ENCODE measurements at places on chromosomes 6 and 20.

GRCh38 chr6:146544616-146545182 is 1.1 kb downstream of the RAB32 start:
- no peak for DNase-seq

GRCh38 chr6:125944434-125944816 is 12.1 kb upstream of the HINT3 start:
- DNase-seq: no peak

DNA sequence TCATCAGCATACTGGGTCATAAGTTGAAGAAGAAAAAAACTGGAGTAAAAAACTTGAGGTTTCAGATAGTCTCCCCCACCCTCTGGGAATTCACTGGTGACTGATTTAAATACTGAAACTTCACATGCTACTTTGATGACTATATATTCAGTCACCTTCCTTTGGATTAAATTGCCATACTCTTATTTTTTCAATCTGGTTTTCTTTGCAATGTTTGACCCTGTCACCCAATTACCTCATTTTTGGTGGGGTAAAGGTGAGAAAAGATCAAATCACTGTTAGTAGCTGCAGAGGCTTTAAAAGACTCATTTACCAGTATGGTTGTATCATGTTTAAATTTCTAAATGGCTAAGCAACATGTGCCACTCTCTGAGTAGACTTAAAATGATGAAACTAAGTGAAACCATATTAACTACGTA is 862.7 kb upstream of the FLRT3 start:
- DNase-seq: no peak

DNA sequence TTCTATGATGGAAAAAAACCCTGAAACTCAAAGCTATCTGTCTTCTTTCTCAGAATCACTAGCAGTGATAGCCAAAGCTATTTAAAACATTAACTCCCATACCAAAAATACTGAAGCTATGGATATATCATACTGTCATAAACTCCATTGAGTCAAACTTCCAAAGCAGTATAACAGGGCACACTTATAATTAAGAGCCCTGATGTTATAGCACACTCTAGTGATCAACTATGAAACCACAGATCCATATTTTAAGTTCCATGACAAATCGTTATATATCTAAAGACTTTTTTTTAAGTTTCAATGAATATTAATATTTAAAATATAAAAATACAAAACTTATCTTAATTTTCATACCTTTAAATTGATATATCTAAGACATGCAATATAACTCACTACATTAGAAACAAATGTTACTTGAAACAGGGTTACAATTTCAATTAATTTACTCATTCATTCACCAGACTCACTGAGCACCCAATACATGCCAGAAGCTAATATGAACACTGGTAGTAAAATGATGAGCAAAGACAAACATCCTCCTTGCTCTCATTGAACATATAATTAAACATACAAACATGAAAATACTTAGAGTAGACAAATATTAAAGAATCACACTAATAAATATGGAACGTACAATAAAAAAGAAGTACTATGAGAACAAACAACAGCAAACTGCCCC is 69.3 kb downstream of the IBTK start:
- DNase-seq: no peak

- peak; percentile 26 for DNase-seq
Measured at GRCh38 chr20:60055740-60056139, 97.5 kb downstream of the CDH26 start.
